ENCODE measurements at places on chromosomes 6 and 20.

GRCh38 chr6:116246089-116246488 lies 7.8 kb downstream of the TSPYL4 start:
- DNase-seq: no peak

DNA sequence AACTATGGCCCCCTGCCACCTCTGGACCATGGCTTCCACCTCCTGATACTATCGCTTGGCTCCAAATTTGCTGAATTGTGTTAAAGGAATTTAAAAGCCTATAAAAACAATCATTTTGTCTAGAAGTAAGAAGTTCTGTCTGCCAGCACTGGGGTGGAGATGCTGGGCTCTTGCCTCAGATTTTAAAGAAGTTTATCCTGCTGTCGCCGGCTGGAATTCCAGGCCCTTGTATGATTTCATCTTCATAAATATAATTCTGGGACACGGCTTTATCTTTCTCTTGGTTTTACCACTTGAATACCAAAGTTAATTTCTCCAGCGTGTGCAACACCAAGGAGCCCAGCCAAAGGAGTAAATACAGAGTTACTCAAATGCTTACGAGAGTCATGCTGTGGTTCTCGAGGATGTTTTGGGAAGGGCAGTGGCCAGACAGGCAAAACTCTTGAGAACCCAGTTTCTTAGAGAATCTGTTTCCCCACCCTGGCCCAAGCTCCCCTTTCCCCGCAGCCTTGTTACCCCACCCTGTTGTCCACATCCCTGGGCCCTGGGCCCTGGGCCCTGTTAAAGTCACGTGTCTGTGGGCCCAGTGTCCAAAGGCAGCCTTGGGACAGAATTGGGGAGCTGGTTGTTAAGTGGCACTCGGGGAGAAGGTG lies 31.9 kb downstream of the C6orf89 start:
- DNase-seq: no peak

DNA sequence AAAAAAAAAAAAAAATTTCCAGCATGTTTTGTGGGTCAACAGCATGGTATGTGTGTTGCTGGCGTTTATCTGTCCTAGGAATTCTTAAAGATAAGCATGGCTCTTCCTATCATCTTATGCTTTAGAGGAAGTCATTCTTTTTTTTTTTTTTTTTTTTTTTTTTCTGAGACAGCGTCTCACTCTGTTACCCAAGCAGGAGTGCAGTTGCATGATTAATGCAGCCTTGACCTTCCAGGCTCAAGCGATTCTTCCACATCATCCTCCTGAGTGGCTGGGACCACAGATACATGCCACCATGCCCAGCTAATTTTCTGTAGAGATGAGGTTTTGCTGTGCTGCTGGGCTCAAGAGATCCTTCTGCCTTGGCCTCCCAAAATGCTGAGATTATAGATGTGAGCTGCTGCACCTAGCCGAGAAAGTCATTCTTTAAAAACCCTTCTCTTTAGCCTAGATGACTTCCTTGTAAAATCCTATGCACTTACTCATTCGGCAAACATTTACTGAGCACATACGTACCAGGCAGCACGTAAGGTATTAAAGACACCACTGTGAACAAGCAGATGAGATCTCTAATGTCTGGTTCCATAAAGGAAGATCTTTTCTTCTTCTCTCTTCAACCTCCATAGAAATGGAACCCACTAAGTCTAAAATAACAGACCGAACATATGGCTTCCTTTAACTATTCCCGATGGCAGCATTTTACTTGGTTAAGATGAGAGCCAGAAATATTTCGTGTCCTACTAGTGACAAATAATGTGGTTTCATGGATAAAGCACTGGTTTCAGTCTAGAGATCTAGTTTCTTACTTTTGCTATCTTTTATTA lies 122.4 kb downstream of the RIN2 start:
- DNase-seq: no peak

DNA sequence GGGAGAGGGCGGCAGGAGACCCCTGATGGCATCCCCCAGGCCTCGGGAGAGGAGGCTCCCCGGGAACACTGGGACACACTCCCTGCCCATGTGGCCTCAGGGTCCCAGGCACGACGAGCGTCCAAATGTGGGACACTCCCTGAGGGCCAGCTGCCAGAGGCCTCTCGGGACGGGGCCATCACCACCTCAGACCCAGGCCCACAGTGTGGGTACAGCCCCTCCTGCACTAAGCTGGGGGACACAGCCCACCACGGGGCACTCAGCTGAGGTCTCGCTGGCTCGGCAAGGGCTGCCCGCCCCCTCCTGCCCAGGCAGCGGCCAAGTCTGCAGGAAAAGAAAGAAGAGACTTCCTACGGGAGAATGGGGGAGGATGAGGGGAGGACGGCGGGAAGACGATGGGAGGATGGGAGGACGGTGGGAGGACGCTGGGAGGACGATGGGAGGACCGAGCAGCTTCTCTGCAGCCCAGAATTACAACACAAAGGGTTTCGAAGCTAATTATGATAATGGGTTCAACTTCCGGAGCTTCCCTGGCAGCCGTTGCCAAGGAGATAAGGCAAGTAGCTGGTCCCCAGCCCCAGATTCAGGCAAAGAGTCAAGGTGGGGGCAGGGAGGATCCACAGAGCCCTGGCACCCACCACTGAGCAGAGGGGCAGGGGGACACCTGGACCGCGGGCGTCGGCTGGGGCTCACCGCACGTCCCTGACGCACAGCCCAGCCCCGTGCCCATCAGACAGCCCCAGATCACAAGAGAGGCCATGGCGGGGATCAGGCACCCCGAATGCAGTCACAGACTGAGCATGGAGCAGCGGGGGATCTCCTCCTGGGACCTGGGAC lies 17.5 kb downstream of the KCNQ2 start:
- DNase-seq: no peak

GRCh38 chr6:90218959-90219208 lies 77.8 kb downstream of the BACH2 start:
- DNase-seq: no peak

GRCh38 chr6:30267423-30267822 lies 54.2 kb upstream of the TRIM26 start:
- no peak for DNase-seq
